ENCODE measurements at places on chromosomes 12 and 14.

GRCh38 chr12:57479043-57479375 lies 657 bp downstream of the ARHGAP9 start:
- DNase-seq: no peak

DNA sequence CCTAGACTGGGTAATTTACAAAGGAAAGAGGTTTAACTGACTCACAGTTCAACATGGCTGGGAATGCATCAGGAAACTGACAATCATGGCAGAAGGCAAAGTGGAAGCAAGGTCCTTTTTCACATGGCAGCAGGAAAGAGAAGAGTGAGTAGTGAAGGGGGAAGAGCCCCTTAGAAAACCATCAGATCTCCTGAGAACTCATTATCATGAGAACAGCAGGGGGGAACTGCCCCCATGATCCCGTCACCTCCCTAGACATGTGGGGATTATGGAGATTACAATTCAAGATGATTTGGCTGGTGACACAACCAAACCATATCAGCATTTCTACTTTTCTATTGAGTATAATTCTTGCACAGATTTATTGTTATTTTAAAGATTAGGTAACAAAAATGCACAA lies 822.1 kb upstream of the FLRT2 start:
- no peak for DNase-seq

DNA sequence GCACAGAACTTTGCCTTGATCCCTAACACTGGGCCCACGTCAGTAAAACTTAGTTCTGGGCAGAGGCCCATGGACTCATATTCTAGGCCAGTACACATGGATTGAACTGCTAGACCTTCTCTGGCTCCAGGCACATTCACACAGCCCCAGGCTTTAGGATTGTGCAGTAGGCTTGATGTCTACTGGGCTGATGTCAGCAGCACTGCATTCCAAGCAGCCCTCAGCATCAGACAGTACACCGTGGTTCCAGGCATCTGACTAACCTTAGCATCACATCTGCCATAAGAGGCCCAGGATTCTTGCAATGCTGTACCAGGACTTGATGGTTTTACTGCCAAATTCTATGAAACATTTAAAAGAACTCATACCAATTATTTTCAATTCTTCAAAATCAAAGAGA lies 301.9 kb downstream of the CCER1 start:
- peak; percentile 1 for DNase-seq

GRCh38 chr12:66717036-66717673 lies 38.3 kb upstream of the GRIP1 start:
- DNase-seq: no peak

- no peak for DNase-seq
Measured at GRCh38 chr12:79452906-79453305, 237.9 kb downstream of the PAWR start.

Measured in HFF-Myc (cell line).